Fibroblast of lung (primary cell): ENCODE measurements at places on chromosomes 16 and 17. TPM values are rescaled to one million over a fixed set of nuclear protein-coding genes. Genes with fewer than 3 reads are reported as not detected.

Gene TVP23A
- polyA plus RNA-seq: not detected in 2 replicates

Gene PMFBP1
- polyA plus RNA-seq: 0.12 and 0.16 TPM in 2 replicates

Gene LRRC37A
- 0.45 and 0.84 TPM in 2 replicates for polyA plus RNA-seq

Gene PRSS36
- 0.10 and 0.20 TPM in 2 replicates for polyA plus RNA-seq

Gene ZFPM1
- 0.27 and 0.36 TPM in 2 replicates for polyA plus RNA-seq

Gene TM4SF5
- polyA plus RNA-seq: not detected in 2 replicates

Gene NAA60
- 20.9 and 33.6 TPM in 2 replicates for polyA plus RNA-seq

Gene TBC1D3I
- polyA plus RNA-seq: 0.03 TPM in 1 of 2 replicates, not detected in the other

Gene CACNG5
- not detected in 2 replicates for polyA plus RNA-seq

Gene EFNB3
- 0.51 and 3.7 TPM in 2 replicates for polyA plus RNA-seq
